ENCODE measurements at places on chromosomes 6 and 20. TPM values are rescaled to one million over a fixed set of nuclear protein-coding genes. Genes with fewer than 3 reads are reported as not detected.

DNA sequence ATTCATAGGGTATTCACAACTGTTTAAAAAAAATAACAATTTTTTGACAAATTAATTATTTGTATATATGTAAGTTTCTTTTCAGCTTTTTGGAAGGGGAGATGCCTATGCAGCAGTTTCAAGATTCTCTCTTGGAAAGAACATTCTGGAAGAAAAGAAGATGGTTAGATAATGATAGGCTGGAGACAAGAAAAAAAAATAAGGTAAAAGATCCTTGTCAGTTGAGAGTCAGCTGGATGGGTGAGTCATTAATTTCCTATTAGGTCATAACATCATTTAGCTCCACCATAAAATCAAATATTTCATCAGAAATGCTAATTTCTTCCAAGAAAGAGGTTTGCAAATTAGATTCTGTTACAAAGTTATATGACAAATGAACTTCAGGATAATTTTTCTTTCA lies 880.4 kb downstream of the EPHA7 start:
- DNase-seq: no peak

GRCh38 chr6:113011389-113011788 lies 664.3 kb downstream of the RFPL4B start:
- DNase-seq: no peak

GRCh38 chr6:100160930-100161329 lies 166.9 kb upstream of the MCHR2 start:
- no peak for DNase-seq

GRCh38 chr20:56606174-56606945 lies 22.7 kb upstream of the TFAP2C start:
- DNase-seq: no peak

- no peak for DNase-seq
Observed at GRCh38 chr20:59752704-59753460, 148.5 kb downstream of the PHACTR3 start.

LRRC1 gene
- 1.4 TPM for total RNA-seq

XKR7 gene
- under 0.01 TPM for total RNA-seq

PNPLA1 gene
- not detected for total RNA-seq

CBLN4 gene
- total RNA-seq: not detected
